Effector memory CD4-positive, alpha-beta T cell (primary cell): ENCODE measurements at places on chromosomes 7 and 10.

DNA sequence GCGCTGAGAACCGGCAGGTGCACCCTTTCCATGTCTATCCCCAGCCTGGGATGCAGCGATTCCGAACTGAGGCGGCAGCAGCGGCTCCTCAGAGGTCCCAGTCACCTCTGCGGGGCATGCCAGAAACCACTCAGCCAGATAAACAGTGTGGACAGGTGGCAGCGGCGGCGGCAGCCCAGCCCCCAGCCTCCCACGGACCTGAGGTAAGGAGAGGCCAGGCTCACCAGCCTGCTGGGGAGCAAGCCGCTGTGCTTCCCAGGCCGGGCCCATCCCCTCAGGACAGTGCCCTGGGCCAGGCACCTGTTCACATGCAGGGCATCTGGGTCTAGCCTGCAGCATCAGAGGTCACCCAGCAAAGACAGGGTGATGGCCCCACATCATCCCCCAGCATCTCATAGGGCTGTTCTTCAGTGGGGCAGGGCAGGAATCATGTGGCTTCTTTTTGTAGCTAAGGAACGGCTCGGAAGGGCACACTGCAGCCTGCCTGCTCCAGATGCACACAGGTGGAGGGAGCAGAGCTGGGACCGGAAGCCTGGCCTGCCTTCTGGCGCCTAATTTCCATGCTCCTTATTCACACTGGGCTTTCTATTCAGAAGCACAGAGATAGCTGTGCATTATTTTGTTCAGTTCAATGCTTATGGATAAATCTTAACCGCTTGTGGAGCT lies 18.9 kb downstream of the BAG3 start:
- DNase-seq = no peak

GRCh38 chr7:139753081-139753692 lies 24.6 kb downstream of the HIPK2 start:
- DNase-seq = no peak

DNA sequence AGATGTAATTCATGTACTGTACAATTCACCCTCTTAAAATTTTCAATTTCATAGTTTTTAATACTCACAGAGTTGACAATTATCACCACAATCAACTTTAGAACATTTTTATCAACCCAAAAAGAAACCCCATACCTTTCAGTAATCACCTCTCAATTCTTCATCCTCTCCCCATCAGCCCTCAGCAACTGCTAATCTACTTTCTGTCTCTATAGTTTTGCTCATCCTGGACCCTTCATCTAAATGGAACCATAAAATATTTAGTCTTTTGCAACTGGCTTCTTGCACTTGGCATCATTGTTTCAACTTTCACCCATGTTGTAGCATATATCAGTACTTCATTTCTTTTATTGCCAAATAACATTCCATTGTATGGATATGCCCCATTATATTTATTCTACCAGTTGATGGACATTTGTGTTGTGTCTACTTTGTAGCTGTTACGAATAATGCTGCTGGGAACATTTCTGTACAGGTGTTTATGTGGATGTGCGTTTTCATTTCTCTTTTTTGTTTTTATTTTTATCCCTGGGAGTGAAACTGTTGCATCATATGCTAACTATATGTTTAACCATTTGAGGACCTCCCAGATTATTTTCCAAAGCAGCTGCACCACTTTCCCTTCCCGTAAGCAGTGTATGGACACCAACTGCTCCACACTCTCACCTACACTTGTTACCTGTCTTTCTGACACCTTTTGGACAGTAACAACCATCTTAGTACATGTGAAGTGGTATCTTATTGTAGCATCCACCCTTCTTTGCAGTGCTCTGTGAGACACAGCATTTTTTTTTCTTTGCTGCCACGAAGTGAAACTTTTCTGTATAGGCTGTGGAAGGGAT lies 65.4 kb upstream of the APBB1IP start:
- no peak for DNase-seq

DNA sequence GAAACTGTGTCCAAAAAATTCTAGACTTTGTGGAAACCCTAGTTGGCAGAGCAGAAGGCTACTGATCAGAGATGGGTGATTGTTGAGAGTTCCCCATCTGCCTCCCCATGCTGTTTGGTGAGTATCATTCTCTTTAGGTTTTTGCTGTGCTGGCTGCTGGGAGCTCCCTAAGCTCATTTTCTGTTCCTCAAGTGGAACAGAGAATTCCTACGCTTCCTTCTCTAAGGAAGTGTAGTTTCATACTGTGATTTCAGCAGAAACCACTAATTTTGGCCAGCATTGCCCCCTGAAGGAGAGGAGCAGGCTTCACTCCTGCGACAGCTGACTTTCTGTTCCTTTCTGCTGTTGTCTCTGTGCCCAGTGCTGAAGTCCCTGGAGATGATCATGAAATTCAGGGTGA lies 355.3 kb upstream of the NPVF start:
- DNase-seq = no peak

DNA sequence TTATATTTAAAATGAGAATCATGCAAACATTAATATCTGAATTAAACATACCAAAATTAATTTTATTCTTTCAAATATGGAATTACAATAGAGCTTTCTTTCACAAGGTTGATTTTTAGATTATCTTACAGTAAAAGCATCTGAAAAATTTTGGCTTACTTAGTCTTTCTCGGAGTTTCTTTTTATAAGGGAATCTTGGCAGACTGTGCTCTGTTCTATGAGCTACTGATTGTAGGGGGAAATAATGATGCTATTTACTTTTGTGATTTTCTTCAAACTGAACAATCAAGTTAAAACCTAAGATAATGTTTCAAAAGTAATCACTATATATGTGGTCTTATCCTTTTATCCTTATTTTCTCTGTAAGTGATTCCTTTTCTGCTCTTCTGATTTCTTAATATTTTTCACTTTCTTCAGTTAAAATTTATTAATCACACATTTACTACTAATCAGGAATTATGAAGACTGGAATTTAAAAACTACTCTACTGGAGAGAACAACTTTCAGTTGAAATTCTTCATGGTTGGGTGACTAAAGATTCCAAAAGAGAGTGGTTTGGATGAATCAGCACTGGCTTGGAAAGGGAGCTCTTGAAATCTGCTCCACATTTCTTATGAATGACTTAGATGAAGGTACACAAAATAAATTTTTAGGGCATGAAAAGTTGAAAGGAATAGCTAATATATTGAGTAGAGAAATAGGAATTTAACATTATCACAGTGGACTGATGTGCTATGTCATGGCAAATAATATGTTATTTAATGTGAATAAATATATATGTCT lies 103.9 kb downstream of the PPP1R9A start:
- no peak for DNase-seq

DNA sequence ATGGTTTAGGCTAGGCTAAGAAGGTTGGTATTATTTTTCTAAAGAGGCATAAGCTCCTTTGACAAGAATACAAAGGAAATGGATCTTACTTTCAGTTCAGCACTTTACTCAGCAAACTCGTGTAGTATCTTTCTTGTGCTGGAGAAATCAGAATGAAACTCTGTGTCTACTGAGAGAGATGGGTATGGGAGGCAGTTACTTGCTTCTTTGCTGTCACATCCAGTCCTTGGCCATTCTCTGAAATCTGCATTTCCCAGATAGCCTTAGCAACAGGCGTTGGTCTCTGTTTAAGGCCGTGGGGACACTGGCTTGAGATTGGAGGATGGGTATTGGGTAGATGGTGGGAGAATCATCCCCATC lies 180.5 kb downstream of the NRP1 start:
- no peak for DNase-seq

GRCh38 chr10:97575127-97575668 lies 2.6 kb downstream of the ANKRD2 start:
- no peak for DNase-seq
